ENCODE measurements at places on chromosomes 5 and 9.

DNA sequence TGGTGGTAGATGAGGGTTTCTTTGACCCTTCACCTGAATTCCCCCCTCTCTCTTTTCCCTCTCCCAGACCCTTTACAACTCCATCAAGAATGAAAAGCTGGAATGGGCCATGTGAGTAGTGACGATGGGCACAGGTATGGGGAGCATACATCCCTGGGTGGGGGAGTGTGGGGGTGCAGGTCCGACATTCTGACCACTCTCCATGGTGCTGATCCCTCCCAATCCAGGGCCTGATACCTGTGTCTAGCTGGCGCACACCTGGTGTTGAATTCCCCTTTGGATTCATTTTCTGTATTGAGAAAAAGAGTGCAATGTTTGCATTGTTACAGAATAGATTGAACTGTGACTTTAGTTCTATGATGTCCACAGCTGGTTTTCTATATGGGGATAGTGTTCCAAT is 40.0 kb downstream of the PSD2 start:
- no peak for DNase-seq
- no peaks in the 10 kb centered on the region for H3K36me3 ChIP-seq
- no peak overlapping the region for H3K4me3 ChIP-seq
- no peak overlapping the region for H3K27ac ChIP-seq
- no peaks in the 10 kb centered on the region for H3K27me3 ChIP-seq
- H3K4me1 ChIP-seq: no peaks in the 10 kb centered on the region

GRCh38 chr9:120410925-120411501 is 169.0 kb downstream of the CDK5RAP2 start:
- DNase-seq: no peak
- no peak overlapping the region for H3K4me3 ChIP-seq
- H3K4me1 ChIP-seq: no peaks in the 10 kb centered on the region
- no peaks in the 10 kb centered on the region for H3K27me3 ChIP-seq
- H3K36me3 ChIP-seq: peaks cover 48% of the 10 kb centered on the region

GRCh38 chr9:22046243-22046885 is 37.3 kb upstream of the CDKN2B start:
- DNase-seq: no peak
- H3K27me3 ChIP-seq: no peaks in the 10 kb centered on the region
- no peak overlapping the region for H3K4me3 ChIP-seq
- no peaks in the 10 kb centered on the region for H3K36me3 ChIP-seq
- no peak overlapping the region for H3K27ac ChIP-seq
- H3K4me1 ChIP-seq: peaks cover 9% of the 10 kb centered on the region

- no peak overlapping the region for H3K27ac ChIP-seq
- no peaks in the 10 kb centered on the region for H3K36me3 ChIP-seq
- no peaks in the 10 kb centered on the region for H3K4me1 ChIP-seq
Observed at GRCh38 chr9:78542491-78543181, 245.7 kb downstream of the PSAT1 start.

DNA sequence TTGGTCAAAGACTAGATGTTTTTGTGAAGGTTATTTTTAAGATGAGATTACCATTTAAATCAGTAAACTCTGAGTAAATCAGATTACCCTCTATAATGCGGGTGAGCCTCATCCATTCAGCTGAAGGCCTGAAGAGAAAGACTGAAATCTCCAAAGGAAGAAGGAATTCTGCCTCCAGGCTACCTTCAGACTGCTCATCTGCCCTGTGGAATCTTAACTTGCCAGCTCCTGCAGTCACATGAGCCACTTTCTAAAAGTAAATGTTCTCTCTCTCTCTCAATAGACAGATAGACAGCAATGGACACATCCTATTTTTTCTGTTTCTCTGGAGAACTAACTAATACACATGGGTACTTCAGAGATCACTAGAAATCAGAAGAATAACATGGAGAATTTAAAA is 182.8 kb downstream of the CFAP90 start:
- no peak for DNase-seq
- H3K27me3 ChIP-seq: no peaks in the 10 kb centered on the region
- no peak overlapping the region for H3K4me3 ChIP-seq
- no peaks in the 10 kb centered on the region for H3K36me3 ChIP-seq
- no peaks in the 10 kb centered on the region for H3K4me1 ChIP-seq

DNA sequence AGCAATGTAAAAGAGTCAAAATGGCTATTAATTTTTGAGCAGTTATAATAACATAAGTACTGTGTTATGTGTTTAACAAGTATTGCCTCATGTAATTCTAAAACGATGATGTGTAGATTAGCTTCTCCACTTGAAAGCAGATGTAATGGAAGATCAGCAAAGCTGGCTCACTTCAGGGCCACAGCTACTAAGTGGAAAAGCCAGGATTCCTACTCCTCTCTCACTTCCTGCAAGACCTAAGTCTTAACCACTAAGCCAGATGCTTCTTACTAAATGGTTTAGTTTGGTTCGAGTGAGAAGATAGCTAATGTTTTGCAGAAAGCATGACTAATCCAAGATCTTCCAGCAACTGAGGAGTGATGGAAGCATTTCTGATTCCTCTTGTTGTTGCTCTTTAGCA is 15.7 kb upstream of the TNC start:
- no peaks in the 10 kb centered on the region for H3K4me1 ChIP-seq
- H3K27me3 ChIP-seq: no peaks in the 10 kb centered on the region
- no peak for DNase-seq
- H3K27ac ChIP-seq: no peak overlapping the region

DNA sequence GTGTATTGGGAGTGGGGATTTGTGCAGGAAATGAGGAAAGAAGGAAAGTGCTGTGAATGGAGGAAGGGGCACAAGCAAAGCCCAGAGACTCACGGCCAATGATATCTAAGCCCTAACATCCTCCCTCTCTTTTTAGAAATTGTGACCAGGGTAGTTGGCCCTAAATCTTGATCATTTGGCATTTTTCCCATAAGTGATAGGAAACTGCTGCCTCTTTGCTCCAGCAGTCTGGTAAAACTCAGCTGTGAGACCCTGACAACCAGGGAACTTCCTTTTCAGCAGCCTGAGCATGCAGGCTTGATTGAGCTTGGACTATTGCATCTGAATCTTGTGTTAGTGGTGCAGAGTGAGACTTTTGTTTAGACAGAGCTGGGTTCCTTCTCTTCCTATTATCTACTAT is 9.6 kb upstream of the ADRB2 start:
- H3K27ac ChIP-seq: no peak overlapping the region
- H3K4me3 ChIP-seq: no peak overlapping the region
- H3K4me1 ChIP-seq: no peaks in the 10 kb centered on the region

DNA sequence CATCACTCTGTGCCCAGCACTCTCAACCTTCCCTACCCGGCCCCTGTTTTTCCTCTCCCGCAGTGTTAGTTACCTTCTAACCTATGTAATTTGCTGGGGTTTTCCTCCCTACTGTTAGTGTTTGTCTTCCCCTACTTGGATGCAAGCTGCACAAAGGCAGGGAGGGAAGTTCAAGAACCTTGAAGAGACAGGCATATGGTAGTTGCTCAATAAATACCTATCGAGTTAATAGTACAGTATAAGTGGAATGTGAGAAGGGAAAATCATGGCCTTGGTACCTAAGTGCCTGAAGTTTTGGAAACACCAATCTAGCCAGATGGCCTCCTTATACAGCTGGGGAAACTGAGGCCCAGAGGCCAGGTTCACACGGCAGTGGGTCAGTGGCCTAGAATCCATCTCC is 24.2 kb downstream of the PDGFRB start:
- H3K27ac ChIP-seq: no peak overlapping the region
- DNase-seq: no peak
- no peak overlapping the region for H3K4me3 ChIP-seq
- no peaks in the 10 kb centered on the region for H3K4me1 ChIP-seq
- no peaks in the 10 kb centered on the region for H3K36me3 ChIP-seq
- no peaks in the 10 kb centered on the region for H3K27me3 ChIP-seq

- no peaks in the 10 kb centered on the region for H3K4me1 ChIP-seq
- no peak overlapping the region for H3K27ac ChIP-seq
- no peaks in the 10 kb centered on the region for H3K36me3 ChIP-seq
Observed at GRCh38 chr9:81213456-81213855, 475.9 kb downstream of the TLE1 start.

All from CD8-positive, alpha-beta memory T cell (primary cell).